AG08396 (cell line): ENCODE measurements at places on chromosomes 1 and 21.

GRCh38 chr1:15417059-15417934 is 7.6 kb downstream of the EFHD2 start:
- no peak for DNase-seq

GRCh38 chr1:192654591-192655251 is 18.8 kb downstream of the RGS13 start:
- DNase-seq = peak; percentile 38

DNA sequence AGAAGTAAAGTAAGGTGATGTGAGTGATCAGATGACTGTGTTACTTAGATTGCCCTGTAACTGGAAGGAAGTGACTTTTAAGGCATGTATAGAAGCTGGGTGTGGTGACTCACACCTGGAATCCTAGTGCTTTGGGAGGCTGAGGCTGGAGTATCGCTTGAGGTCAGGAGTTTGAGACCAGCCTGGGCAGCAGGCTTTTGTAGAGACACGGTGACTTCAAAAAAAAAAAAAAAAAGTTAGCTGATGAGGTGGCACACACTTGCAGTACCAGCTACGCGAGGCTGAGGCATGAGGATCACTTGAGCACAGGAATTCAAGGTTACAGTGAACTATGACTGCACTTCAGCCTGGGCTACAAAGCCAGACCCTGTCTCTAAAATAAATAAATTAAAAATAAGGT is 2.3 kb upstream of the USP16 start:
- no peak for DNase-seq

DNA sequence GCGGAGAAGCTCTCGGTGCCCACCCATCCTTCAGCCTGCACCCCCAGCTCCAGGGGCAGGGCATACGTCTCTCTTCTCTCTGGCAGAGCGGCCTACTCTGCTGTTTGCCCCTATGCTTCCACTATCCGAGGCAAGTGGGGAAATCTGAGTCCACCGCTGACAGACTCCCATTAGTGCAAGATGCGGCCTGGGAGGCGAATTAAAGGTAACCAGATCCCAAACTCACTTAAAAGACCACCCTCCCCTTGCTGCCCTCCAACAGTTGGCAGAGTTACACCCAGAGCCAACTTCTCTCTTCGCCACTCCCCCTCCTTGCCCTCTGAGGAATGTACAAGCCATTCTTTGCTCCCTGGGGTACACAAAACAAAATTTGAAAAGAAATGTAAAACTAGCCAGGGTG is 6.4 kb downstream of the FOXD3 start:
- no peak for DNase-seq

GRCh38 chr1:37475380-37476086 is 1.2 kb downstream of the ZC3H12A start:
- no peak for DNase-seq

- DNase-seq = no peak
These were observed 1298.8 kb downstream of the PLA2G4A start for GRCh38 chr1:188127507-188127906.

DNA sequence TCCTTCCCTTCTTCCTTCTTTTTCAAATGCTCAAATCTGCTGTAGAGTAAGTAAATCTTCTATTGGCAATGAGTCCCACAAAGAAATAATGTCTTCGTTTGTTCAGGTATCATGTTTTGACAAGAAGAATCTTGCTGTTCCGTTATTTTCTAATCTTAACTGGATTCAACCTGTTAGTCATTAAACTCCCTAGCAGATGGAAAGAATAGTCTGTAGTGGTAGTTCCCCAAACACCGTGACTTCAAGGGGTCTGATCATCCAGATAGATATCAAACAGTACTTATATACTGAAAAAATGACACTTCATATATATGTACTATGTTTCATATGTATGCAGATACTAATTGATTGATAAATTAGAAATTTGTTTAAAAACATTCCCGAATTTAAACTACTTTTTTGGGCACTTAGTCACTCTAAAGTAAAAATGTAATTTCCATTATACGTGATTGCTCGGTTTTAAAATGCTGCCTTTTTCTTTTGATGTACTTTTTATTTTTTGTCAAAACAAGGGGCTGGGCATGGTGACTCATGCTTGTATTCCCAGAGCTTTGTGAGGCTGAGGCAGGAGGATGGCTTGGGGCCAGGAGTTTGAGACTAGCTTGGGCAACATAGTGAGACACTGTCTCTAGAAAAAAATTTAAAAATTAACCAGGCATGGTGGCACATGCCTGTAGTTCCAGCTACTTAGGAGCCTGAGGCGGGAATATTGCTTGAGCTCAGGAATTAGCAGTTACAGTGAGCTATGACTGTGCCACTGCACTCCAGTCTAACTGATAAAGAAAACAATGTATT is 335.7 kb upstream of the SNX7 start:
- no peak for DNase-seq

DNA sequence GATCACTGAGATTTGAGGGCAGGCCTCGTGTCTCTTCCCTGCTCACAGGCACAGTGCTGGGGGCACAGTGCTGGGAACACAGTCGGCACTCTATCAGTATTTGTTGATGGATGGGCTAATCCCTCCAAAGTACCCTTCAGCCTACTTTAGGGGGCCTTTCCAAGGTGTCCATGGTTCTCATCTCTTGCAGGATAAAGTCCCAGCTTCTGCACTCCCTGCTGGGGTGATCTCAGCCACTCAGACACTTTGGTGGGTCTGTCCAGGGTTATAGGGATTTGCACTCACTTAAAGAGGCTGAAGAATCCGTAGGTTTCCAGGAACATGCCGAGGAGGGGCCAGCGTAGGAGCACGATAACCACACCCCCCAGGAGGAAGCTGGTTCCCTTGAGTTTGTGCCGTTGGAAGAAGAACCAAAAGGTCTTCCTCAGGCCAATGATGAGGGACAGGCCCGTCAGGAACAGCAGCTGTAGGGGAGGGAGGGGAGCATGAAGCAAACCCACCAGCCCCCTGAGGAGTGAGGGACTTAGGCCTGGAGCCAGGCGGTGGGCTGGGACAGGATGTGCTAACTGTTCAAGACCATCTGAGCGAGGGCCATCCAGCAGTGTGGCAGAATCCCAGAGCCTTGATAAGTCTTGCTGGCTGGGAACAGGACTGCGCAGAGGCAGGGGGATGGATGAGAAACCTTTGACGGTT is 5.2 kb upstream of the KISS1 start:
- no peak for DNase-seq

DNA sequence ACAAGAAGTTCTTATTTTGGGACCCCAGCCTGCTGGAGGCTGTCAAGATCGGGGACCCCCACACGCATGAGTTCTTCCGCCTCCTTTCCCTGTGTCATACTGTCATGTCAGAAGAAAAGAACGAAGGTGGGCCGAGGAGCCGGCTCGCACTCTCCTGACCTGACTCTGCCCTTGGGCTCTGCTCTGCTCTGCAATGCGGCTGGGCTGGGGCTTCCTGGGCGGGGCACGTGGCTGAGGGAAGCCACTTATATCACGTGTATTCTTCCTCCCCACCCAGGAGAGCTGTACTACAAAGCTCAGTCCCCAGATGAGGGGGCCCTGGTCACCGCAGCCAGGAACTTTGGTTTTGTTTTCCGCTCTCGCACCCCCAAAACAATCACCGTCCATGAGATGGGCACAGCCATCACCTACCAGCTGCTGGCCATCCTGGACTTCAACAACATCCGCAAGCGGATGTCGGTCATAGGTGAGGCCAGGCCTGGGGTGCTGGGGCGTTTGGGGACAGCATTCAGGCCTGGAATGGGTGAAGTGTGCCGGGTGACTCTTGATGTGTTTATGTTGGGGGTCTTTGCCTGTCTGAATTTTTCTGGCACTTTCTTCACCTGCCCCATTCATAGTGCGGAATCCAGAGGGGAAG is 17.6 kb downstream of the ATP8B2 start:
- no peak for DNase-seq

DNA sequence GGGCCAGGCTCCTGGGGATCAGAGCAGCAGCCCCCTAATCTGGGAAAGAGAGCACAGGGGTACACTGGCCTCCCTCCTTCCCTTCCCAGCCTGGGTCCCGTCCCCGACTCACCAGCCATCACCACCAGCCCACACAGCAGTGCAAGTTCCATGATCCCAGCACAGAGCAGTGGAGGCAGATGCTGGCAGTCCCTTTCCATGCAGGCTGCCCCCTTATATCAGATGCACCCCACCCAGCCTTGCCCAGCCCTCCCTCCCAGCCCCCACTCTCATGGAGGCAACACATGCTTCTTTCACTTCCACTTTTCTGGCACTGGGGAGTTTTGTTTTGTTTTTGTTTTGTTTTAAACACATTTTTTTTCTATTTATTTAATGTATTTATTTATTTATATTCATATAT is at the start of gene PLA2G2D:
Gene PLA2G2D (minus strand): TSS at position 190 of the 400 bp plus-strand sequence. CDS start 38 bp downstream, at position 152.
- DNase-seq = no peak

DNA sequence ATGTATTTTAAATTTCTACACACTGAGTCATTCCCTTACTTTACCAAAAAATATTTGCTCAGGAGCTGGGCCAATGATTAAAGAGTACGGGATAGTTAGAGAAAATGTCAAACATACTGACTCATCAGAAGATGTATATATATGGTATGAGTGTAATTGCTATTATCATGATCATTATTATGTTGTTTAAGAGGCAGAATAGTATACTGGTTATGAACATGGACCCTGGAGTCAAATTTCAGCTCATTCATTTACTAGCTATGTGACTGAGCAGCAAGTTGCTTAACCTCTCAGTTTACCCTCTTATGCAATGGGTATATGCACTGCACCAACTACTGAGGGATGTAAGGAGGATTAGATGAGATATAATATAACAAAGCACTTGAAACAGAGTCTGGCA is 41.2 kb upstream of the USH2A start:
- DNase-seq = peak; percentile 55

DNA sequence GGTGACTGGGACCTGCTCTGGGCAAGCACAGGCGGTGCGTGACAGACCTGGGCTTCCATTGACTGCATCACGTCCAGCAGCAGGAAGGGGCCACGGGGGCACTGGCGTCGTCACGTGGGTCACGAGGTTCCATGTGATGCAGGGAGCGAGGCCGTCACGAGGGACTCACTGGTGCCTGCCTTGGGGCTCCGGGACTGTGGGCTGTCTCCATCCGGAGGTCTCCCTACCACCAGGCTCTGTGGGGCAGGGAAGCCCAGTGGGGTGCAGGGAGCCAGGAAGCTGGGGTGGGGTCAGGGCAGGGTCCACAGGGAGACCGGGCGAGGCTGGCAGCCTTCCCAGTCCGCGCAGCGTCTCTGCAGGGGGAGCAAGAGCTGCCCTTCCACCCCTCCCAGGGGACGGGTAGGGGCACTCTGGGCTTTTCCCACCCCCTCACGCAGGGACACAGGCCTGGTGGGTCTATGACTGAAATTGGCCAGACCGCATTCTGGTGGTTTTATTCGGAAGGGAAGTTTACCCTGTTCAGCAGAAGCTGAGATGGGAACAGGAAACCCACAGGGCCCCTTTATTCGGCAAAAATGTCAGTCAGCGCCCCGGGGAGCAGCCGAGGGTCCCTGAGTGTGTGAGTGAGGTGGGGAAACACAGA is 416 bp upstream of the TNFRSF14 start:
- DNase-seq = peak; percentile 79

DNA sequence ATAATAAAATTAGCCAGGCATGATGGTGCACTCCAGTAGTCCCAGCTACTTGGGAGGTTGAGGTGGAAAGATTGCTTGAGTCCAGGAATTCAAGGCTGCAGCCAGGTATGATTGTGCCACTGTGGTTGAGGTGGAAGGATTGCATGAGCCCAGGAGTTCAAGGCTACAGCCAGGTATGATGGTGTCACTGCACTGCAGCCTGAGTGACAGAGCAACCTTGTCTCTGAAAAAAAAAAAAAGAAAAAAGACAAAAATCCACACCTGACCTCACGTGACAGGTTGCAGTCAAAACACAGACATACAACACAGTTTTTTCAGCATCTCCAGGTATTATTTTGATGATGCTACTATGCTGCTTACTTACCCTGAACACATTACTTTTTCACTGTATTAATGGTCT is 4.3 kb upstream of the AK2 start:
- no peak for DNase-seq

DNA sequence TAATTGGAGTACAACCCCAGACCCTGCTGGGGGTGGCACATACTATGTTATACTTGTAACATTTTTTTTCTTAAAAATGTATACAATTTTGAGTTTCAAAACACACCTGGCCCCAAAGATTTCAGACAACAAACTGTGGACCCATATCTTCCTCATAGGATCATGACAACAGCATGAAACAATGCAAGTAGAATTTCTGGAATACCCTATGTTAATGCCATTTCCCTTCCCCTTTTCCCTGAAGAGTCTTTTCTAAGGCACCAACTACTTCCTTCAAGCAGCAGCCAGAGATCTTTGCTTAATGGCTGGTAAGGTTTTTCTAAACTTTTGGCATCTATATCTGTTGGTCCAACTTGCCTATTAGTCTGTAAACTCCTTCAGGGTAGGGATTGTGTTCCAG is 99.9 kb upstream of the SERBP1 start:
- DNase-seq = no peak

DNA sequence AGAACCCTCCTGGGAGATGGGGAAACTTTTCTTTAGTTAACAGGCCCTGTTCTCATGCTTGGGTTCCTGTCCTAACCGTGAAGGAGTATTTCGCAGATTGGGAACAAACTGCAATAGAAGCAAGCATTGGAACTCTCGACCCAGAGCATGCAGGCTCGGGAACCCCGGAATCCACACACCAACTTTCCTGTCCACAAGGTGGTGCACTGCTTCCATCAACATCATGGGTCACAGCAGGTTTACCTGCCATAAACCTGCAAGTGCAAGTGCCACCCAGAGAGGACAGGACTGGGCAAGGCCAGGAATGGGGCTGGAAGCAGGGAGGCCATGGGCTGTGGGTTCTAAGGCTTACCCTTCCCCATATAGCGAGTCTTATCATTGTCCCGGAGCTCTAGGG is 6.9 kb downstream of the ENO1 start:
- no peak for DNase-seq

- DNase-seq = no peak
These were observed 95.2 kb downstream of the COQ8A start for GRCh38 chr1:227035316-227035715.

DNA sequence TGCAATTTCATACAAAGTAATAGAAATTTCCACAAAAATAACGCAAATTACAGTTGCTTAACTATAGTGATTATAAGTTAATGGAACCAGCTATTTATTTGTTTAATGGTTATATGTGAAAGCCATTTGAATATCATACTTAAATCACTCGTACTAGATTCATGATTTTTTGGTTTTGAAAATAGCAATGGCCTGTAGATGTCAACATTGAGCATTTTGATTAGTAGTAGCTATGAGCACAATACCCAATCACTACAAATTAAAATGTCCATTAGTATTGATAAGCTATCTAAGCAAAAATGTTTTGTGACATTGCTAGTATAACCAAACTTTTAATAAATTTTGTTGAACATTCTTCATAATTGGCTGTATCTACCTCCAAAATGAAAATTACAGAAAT is 10.0 kb downstream of the COL24A1 start:
- DNase-seq = no peak

GRCh38 chr1:68326481-68326880 is 94.2 kb upstream of the WLS start:
- no peak for DNase-seq
